ENCODE measurements at places on chromosomes 6 and 20.

- DNase-seq = no peak
Observed at GRCh38 chr6:155212616-155213380, 51.0 kb upstream of the CLDN20 start.

DNA sequence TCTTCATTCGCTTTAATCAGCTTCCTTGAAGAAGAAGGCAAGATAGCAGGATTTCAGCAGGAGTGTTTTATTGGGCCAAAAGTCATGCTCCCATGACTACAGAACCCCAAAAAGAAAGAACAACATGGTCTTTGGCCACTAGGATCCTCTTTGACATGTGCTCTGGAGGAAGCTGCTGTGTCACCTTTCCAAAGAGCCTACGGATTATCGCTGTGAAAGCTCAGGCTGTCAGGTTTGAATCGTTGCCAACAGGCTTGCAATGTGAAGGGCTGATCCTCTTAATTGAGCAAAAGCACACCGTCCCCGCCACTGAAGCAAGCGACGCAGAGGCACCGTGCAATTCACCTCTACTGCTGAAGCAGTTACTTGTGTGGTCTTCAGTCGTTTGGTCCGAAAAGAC is 29.0 kb downstream of the MYLIP start:
- DNase-seq = no peak

DNA sequence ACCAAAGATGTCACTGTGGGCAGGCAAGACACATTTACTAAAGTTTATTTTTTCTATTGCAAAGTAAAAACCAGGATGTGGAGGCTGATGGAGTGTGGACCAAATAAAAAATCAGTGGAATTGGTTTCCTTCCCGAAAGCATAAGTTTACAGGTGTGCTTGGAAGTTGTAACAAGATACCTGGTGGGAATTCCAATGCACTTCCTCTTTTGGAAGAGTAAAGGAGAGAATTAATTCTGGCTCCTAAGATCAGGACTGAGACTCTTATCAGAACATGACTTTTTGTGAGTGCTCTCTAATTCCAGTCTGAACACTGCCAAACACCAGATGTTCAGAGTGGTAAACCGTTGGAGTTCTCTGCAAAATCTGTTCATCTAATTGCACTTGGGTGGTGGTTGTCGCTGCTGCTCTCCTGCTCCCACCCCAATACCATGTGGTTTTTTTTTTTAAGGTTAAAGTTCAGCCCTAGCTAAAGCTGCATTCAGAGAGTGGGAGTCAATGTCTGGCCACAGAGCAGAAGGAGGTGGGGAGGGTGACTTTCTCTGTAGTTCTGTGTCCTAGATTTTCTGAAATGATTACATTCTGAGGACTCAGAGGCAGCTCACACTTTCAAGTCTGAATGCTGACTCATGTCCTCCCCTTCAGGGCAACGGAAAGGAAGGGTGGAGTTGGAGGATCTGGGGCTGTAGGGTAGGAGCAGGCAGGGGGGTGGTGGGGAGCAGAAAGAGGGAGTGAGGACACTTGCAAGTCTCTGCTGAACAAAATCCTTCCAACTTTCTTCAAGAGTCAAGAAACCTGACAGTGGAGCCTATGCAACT is 275.8 kb upstream of the PRDM1 start:
- no peak for DNase-seq

- DNase-seq = no peak
Observed at GRCh38 chr6:5116243-5116991, 31.3 kb downstream of the PPP1R3G start.

GRCh38 chr20:49982346-49983122 is at the start of gene SNAI1:
TSS of gene SNAI1 (plus strand) at chr20:49982980. CDS start at chr20:49983060, 80 bp downstream.
- DNase-seq = peak; percentile 54

Measured in stimulated activated CD8-positive, alpha-beta memory T cell treated with anti-CD3 and anti-CD28 coated beads, Interleukin-2, amount 100 ng/mL, for 1 hour (primary cell).